GOT3 (cell line): ENCODE measurements at places on chromosomes 16 and 17.

DNA sequence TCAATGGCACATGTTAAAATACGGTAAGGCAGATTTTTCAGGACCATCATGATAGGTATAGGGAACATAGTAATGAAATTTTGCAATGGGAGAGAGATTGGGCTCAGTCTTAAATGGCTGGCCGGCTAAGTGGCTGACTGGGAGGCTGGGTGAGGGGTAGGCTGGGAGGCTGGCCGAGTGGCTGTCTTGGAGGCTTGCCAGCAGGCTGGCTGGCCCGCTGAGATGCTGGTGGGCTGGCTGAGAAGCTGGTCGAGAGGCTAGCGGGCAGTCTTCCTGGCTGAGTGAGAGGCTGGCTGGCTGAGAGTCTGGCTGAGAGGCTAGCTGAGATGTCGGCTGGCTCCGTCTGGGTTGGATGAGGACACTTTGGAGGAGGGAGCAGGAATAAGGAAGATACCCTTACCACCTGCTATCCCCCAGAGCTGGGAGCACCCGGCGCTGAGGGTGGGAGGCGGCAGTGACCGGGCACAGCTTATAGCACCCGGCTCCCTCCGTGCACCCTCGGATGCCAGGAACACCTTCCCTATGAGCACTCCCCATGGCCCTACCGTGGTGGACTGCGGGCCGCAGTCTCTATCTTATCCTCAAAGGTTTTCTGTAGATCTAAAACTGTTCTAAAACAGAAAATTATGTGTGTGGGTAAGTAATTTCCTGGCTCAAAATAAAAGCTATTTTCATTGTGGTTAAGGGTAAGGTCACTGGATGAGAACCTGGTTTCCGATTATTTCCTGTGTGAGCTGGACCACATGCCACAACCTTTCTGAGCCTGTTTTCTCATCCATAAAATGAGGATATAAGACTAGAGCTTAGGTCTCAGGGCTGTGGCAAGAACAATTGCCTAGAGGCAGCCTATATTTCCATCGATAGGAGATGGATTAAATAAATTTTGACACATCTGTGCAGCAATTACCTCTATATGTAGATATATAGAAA lies 34.5 kb upstream of the TMC5 start:
- no peak for DNase-seq

DNA sequence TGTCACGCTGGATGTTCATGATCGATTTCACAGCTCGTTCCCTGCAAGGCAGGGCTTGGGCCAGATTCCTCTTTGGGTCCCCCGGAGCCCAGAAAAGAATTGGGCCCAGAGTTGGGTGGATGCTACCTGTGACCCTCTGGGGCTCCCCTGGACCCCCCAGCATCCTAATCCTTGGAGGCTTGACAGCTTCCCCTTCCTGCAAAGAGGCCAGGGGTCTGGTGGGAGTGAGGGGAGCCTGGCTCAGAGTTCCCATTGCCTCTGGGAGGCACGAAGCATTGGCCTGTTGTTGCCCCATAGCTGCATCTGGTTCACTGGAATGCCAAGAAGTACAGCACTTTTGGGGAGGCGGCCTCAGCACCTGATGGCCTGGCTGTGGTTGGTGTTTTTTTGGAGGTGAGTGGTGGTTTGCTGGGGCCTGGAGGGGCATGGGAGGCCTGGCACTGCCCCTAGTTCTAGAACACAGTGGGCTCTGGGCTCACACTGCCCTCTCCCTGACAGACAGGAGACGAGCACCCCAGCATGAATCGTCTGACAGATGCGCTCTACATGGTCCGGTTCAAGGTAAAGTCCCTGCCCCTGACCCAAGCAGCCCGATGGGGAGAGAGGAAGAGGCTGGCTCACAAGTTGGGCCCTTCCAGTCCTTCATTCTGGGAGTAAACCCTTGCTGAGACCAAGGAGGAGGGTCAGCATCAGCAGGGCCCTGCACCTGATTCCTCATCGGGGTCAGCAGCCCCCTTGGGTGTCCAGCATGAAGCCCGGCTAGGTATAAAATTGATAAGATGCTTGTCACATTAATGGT lies 7.2 kb downstream of the CA7 start:
- no peak for DNase-seq

GRCh38 chr17:8905331-8905730 lies 37.9 kb upstream of the PIK3R6 start:
- DNase-seq = no peak

GRCh38 chr17:64066716-64067115 lies 46.3 kb upstream of the ICAM2 start:
- DNase-seq = no peak

DNA sequence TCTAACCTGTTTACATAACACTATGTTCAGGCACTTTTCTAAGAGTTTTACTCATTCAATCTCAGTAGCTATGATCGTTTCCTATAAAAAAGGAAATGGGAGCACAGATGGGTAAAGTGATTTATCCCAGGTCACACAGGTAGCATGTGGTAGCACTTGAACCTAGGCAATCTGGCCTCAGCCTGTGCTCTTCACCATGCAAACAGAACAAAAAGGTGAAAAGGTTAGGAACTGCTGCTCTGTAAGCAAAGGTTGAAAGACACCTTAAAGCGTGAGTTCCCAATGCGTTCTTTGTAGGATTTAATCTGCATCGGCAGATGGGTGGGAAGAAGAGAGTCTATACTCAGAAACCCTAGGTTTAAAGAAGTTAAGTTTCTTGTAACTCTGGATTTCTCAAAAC lies 14.9 kb upstream of the KLHL11 start:
- DNase-seq = no peak

DNA sequence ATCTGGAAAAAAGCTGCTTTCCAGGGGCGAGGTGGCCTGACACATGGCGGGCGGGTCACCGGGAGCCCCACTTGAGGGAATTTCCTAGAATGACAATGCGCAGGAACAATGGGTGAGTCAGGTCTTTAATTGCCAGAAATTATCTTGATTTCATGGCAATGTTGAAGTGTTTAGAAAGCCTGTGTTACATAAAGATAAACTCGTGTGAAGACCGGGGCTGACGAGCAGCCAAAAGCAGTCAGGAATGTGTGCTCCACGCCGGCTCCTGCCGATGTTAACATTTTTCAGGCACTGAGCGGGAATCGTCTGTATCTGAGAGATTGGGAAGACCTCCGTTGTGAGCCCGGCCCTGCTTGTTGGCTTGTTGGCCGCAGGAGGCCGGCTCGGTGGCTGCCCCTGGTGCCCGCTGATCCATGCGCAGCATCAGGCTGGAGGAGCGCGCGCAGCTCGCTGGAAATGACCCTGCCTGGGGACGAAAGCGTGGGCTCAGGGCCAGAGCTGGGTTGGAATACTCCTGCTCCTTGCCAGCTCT lies 353.1 kb downstream of the FOXL1 start:
- peak; percentile 9 for DNase-seq
